ENCODE measurements at places on chromosomes 12 and 14.

- no peak for DNase-seq
Measured at GRCh38 chr12:120110550-120111501, 5.7 kb downstream of the RAB35 start.

DNA sequence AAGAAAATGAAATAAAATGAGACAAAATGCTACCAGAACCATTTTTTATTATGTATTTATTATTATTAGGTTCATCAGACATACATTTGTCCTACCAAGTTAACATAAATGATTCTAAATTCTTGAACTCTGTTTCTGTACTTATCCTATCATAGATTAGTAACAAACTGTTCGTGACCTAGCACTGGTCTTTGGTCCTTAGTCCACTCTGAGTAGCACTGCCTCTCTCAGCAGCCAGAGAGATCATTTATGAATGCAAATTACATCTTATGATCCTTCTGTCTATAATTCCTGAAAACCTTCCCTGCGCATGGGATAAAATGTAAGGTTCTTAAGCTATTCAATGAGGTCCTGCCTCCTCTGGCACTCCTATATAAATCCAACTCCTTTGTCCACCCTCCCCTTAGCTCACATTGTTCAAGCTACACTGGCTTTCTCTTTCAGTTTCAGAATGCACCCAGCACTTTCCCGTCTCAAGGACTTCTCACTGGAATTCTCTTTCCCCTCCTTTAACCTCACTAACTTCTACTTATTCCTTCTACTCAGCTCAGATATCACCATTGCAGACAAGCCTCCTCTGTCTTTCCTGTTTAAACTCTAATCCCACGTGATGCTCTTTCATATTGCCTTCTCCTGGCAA lies 17.1 kb downstream of the PDZRN4 start:
- DNase-seq: no peak

DNA sequence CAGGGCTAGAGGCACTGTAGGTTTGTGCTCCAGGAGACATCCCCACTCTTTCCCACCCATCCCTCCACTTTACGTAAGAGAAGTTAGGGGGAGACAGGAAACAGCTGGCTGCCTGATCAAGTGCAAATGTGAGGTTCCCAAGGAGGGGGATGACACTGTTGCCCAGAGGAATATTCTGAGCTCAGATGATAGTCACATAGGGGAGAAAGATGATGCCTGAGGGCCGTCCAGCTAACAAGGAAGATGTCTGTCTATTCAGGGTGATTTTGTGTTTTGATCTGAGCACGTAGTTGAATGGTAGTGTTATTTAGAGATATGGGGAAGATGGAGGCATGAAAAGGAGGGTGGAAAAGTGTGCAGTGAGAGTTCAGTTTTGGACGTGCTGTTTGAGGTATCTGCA lies 13.9 kb upstream of the GPRC5D start:
- DNase-seq: no peak

GRCh38 chr14:93369713-93370266 lies 22.8 kb downstream of the COX8C start:
- DNase-seq: no peak

DNA sequence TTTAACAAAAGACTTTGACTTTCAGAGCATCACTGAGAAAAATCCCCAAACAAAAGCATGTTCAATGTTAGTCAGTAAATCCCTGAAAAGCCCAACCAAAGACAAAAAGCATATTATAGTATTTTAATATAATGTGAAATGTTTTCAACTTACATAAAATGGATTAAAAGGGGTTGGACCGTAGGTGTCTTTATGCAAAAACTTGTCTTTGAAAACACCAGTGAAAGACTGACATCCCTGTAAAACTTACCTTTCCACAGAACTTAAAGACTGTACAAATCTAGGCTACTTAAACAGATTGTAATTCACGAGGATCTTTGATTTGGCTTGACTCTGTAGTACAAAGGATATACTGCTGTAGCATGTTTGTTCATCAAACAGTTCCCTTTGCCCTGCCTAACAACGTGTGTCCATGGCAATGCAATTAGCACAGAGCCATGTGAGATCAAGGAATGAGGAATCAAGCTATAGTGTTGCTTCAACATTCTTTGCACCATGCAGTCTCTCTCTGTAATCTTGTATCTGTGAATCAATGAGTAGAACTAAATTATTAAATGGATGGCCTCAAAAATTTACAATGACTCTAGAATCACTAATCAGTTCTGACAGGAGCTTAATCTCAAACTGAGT lies 138.5 kb upstream of the SYT1 start:
- no peak for DNase-seq

DNA sequence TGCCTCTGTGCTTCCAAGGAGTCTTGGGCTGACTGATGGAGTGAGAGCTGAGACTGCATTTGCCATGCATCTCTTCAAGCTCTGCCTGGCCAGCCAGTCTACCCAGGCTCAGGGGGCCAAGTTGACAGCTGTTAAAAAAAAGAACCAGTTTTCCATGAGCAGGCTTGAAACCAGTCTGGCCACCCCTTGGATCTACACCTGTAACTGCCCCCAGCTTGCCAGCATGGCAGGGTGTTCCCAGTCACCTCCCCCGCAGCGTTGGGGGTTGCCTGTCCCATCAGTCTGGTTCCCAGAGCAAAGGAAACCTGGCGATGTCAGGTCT lies 202.7 kb downstream of the ZFP36L1 start:
- no peak for DNase-seq

DNA sequence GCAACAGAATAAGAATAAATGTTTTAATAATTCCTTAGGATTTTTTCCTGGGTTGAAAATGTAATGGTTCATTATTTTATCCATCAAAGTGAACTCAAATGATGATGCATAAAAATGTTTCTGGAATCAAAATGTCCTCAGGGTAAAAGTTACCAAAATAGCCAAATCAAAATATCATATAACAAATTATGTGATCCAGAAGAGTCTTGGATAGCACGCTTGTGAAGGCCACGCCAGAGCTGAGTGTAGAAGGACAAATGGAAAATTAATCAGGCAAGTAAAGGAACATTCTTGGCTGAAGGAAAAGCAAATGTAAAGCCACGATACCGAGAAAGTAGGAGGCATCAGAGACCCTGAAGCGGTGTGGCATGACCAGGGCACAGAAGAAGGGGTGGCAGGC lies 169.2 kb downstream of the CAPZA3 start:
- DNase-seq: no peak

- no peak for DNase-seq
Measured at GRCh38 chr12:93638954-93639353, 38.2 kb upstream of the CRADD start.

Measured in RWPE1 (cell line).